Pancreas (tissue), 10 donors: ENCODE measurements at places on chromosomes 16 and 17. TPM values are rescaled to one million over a fixed set of nuclear protein-coding genes. Genes with fewer than 3 reads are reported as not detected.

- peak; percentile 45 for DNase-seq
These were observed 2.7 kb downstream of the CBX4 start for GRCh38 chr17:79836510-79836971.

- no peak for DNase-seq
These were observed 95.8 kb downstream of the TMEM132E start for GRCh38 chr17:34675143-34675542.

GRCh38 chr16:89422527-89422904, 67.8 kb downstream of the ANKRD11 start:
- DNase-seq: no peak

- no peak for DNase-seq
These were observed 9.7 kb downstream of the TBKBP1 start for GRCh38 chr17:47703671-47704070.

The GPRC5C gene
- 68.0 TPM for polyA plus RNA-seq

The KRT36 gene
- polyA plus RNA-seq: not detected

The KRT27 gene
- not detected for polyA plus RNA-seq

The CEP295NL gene
- polyA plus RNA-seq: 0.21 TPM
